Sigmoid colon (tissue), 7 donors: ENCODE measurements at places on chromosomes 6 and 20.

GRCh38 chr6:13581700-13582229, 7.4 kb downstream of the SIRT5 start:
- DNase-seq = no peak
- no peak overlapping the region for H3K4me3 ChIP-seq
- H3K4me1 ChIP-seq = no peaks in the 10 kb centered on the region
- no peaks in the 10 kb centered on the region for H3K27me3 ChIP-seq

GRCh38 chr6:16257999-16258708, 19.8 kb downstream of the GMPR start:
- H3K27me3 ChIP-seq = no peaks in the 10 kb centered on the region
- H3K27ac ChIP-seq = peak overlapping the region; percentile 42
- peaks cover 4% of the 10 kb centered on the region for H3K36me3 ChIP-seq
- H3K4me1 ChIP-seq = peaks cover 12% of the 10 kb centered on the region

GRCh38 chr6:22435151-22435550, 134.2 kb upstream of the HDGFL1 start:
- no peak overlapping the region for H3K27ac ChIP-seq
- no peaks in the 10 kb centered on the region for H3K27me3 ChIP-seq
- DNase-seq = no peak
- H3K4me1 ChIP-seq = peaks cover 8% of the 10 kb centered on the region
- H3K36me3 ChIP-seq = no peaks in the 10 kb centered on the region
- H3K4me3 ChIP-seq = no peak overlapping the region

GRCh38 chr6:33949877-33950435, 146.2 kb upstream of the MLN start:
- H3K4me3 ChIP-seq = no peak overlapping the region
- DNase-seq = no peak
- no peaks in the 10 kb centered on the region for H3K36me3 ChIP-seq

DNA sequence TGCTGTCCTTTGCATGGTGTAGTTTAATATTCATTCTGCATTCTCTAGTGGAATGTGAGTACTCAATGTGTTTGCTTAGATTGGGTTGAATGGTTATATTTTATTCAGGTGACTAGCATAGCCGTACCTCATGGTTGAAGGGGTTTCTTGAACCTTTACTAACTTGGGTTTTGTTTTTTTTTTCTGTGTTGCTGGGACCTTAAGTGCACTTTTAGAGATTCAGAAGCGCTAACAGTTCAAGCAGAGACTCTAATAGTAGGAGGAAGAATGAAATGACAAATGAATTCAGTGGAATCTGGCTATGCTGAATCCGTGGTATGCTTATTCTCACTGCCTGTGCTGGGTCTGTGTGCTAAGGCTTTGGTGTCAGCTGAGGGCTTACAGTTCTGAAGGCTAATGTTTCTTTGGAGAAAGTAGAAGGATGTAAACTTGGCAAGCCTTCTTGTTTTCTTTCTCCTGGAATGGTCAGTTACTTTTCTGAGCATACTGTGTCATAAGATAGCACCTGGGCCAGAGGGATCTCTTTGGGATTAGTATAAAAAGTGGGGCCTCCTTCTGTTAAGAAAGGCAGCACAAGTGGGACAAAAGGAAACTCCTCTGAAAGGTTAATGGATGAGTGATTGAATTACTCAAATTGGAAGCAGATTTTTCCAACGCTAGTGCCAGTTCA, 28.7 kb downstream of the RNF144B start:
- no peak overlapping the region for H3K4me3 ChIP-seq
- peaks cover 16% of the 10 kb centered on the region for H3K4me1 ChIP-seq
- no peak for DNase-seq
- H3K36me3 ChIP-seq = no peaks in the 10 kb centered on the region
- H3K27me3 ChIP-seq = no peaks in the 10 kb centered on the region

DNA sequence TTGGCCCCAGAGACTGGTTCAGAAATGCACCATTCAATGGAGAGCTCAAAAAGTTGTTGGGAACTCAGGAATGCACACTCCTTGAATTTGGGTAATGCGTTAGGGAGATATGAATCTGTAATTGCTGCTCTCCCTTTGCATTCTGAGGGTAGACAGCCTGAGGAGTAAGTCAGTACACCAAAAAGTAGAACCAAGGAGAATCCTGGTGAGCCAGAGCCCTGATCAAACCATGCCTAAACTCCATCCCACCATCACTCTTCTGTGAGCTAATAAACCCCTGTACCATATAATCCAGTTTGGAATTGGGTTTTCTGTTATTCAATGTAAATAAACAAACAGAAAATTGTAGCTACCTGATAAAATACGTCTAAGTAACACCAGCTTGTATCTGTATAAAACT, 90.2 kb downstream of the KIF16B start:
- no peak for DNase-seq
- no peaks in the 10 kb centered on the region for H3K27me3 ChIP-seq
- H3K36me3 ChIP-seq = no peaks in the 10 kb centered on the region
- no peak overlapping the region for H3K4me3 ChIP-seq

- H3K27me3 ChIP-seq = no peaks in the 10 kb centered on the region
- no peak for DNase-seq
- H3K4me3 ChIP-seq = no peak overlapping the region
- H3K27ac ChIP-seq = no peak overlapping the region
Observed at GRCh38 chr20:52852714-52853113, 119.4 kb upstream of the TSHZ2 start.

DNA sequence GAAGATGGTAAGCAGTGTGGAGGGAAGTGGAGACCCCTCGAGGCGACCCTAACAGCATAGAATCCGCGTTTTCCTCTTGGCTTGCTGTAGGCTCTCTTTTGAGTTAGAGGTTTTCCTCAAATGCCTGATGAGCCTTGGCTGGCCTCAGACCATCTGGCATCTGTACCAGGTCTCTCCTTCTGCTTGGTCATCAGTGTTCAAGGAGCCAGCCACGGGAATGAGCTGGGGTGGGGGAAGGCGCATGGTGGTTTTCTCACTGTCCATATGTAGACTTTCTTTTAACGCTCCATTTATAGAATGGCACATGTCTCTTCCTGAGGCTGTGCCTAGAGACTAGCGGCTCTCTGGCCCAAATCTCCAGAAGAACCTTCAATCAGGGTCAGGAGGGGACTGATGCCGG, 8.1 kb upstream of the GUCA1A start:
- no peak overlapping the region for H3K4me3 ChIP-seq
- H3K36me3 ChIP-seq = no peaks in the 10 kb centered on the region

DNA sequence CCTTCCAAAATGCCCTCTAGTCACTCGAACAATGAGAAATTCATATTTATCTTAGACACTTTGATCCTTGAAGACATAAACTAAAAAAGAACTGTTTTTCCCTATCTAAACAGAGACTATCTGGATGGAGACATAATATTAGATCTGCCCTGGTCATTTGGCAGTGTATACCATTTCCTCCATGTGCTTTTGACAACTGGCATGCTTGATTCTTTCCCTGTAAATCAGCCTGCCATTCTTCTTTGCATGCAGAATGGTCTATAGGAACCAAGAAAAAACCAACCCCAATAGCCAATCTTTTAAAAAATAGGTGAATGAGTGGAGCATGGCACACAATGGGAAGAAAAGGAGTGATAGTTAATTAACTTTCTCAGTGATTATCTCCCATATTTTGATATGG, 93.8 kb downstream of the OPN5 start:
- H3K36me3 ChIP-seq = no peaks in the 10 kb centered on the region
- H3K4me3 ChIP-seq = no peak overlapping the region
- no peaks in the 10 kb centered on the region for H3K27me3 ChIP-seq
- no peaks in the 10 kb centered on the region for H3K4me1 ChIP-seq
- H3K27ac ChIP-seq = no peak overlapping the region

- peaks cover 81% of the 10 kb centered on the region for H3K4me1 ChIP-seq
- peak overlapping the region; percentile 32 for H3K27ac ChIP-seq
- no peak overlapping the region for H3K4me3 ChIP-seq
- H3K36me3 ChIP-seq = no peaks in the 10 kb centered on the region
- no peaks in the 10 kb centered on the region for H3K27me3 ChIP-seq
- no peak for DNase-seq
Observed at GRCh38 chr20:2122936-2123335, 21.3 kb downstream of the STK35 start.
